Stimulated activated CD4-positive, alpha-beta T cell treated with anti-CD3 and anti-CD28 coated beads, TNF-alpha, amount 100 ng/mL, for 48 hours (primary cell): ENCODE measurements at places on chromosomes 11 and 22.

DNA sequence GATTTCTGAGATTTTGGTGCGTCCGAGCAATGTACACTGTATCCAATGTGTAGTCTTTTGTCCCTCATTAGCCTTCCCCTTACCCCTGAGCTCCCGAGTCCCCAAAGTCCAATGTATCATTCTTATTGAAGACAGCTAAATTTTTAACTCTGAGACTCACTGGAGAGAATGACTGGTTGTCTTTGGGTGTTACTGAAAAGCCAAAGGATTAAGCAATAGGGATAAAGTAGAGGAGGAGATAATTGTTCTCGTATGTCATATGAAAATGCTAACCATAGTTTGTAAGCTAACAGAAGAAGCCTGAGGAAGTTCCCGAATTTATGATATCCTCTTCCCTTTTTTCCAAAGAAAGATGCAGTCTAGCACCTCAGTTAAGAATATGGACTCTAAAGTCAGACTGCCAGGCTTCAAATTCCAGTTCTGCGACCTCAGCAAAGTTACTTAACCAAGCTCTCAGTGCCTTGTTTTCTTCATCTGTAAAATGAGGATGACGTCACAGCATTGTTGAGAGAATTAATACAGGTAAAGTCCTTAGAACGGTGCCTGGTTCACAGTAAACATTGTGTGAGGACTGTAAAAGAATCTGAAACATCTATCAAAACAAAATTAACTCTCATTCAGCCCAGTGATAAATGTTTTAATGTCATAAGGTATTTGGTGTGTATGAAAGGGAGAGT, 1.6 kb upstream of the MSANTD2 start:
- no peak for DNase-seq

DNA sequence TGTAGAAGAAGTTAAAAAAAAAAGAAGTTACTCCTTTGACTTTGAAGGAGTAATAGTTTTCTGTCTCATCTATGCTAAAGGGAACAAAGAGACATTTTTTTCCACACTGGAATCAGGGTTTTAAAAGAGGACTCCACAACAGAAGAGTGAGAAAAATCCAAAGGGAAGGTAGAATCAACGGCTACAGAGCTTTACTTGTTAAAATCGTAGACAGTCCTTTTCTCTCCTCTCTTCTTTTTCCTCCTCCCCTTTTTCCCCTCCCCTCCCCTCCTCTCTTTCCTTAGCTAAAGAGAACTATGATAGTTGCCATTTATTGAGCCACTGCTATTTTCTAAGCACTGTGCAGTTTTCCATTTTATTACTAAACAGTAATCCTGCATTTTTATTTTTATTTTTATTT, 29.2 kb downstream of the DDIAS start:
- no peak for DNase-seq

DNA sequence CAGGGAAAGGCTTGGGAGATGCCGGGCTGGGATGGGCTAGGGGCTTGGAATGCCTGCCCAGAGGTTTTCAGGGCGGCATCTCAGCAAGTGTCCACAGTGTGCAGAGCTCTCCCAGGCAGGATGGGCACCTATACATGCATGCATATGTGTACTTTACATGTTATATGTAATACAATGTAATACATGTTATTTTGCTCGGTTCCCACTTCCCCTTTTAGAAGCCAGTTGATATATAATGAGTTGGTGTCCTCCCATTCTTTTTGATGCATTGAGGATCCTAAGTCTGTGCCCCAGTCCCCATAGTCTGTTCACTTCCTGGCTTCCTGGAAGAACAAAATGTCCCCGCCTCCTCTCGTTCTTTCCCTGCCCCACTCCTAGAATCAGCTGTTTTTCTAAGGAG, 20.1 kb upstream of the EIF3D start:
- no peak for DNase-seq

DNA sequence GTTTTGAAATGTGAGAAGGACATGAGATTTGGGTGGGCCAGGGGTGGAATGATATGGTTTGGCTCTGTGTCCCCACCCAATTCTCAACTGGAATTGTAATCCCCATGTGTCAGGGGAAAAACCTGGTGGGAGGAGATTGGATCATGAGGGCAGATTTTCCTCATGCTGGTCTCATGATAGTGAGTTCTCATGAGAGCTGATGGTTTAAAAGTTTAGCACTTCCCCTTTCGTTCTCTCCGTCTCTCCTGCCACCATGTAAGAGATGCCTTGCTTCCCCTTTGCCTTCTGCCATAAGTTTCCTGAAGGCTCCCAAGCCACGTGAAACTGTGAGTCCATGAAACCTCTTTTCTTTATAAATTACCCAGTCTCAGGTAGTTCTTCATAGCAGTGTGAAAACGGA, 113.5 kb downstream of the FCHSD2 start:
- DNase-seq = no peak

DNA sequence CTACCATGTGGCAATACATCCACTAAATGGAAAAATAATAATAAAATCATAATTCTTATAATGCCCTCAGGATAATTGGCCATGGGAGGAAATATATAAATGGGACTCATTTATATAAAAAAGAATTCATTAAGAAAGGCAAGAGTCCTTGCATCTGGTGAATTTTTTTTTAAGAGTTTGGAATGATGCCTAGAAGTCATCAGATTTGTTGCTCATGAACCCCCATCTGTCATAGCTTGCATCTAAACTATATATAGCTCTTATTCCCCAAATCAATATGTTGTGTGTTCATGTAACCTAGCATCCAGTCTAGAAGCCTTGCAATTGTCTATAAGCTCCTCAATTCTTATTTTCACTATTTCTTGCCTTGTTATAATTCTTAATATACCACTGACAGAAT, 75.9 kb downstream of the CADM1 start:
- DNase-seq = no peak

- no peak for DNase-seq
Measured at GRCh38 chr11:34844463-34845112, 71.6 kb downstream of the APIP start.

- DNase-seq = no peak
Measured at GRCh38 chr22:43847376-43848289, 14.7 kb downstream of the SULT4A1 start.

DNA sequence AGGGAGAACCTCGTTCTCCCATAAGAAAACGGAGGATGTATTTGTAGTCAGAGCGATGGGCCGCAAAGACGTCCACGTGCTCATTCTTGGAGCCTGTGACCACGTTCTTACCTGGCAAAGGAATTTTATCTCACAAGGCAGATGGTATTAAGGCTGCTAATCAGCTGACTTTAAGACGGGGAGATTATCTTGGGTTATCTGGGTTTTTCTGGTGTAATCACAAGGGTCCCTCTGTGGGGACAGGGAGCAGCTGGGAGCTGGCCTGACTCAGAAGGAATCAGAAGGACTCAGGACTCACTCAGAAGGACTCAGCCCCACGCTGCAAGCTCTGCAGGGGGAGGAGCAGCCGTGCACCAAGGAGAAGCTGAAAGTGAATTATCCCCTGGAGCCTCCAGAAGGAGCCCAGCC, 7.5 kb upstream of the SIGIRR start:
- no peak for DNase-seq

GRCh38 chr11:21622566-21622965, 570.3 kb upstream of the ANO5 start:
- no peak for DNase-seq

DNA sequence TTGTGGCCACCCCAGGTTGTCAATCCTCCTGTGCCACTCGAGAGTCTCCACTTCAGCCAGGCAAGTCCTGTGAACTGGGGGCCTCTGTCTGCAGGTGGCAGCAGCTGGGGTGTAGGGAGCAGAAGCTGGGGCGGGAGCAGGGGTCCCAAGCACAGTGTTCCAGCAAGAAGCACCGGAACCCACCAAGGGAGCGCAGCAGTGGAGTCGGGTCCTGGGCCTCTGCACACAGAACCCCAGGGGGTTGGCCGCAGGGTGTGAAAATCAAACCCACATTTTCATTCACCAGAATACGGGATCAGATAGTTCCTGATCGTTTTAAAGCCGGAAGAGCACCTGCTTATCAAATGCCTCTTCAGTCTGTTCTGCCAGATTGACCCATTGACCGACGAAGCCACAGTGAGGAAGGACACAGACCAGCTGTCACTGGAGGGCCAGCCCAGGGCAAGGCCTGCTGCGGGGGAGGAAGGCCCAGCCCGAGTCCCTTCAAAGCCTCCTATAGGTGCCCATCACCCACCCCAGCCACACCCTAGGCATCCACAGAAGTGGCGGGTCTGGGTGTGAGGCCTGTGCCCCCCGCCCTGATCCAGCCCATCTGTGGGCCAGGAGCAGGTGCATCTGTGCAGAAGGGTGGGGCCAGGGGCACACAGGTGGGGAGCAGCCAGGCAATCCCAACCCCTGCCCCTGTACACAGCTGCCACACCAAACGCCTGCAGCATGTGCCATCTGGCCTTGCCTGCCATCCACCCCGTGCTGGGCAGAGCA, 34.1 kb downstream of the RSPH14 start:
- DNase-seq = no peak

GRCh38 chr22:28922540-28923244, 39.3 kb downstream of the ZNRF3 start:
- DNase-seq = no peak

- no peak for DNase-seq
Measured at GRCh38 chr22:45970705-45971407, 6.1 kb downstream of the WNT7B start.

- peak; percentile 68 for DNase-seq
Measured at GRCh38 chr22:28955817-28956216, 72.4 kb downstream of the ZNRF3 start.

GRCh38 chr11:60498853-60499252, 6.3 kb downstream of the MS4A12 start:
- no peak for DNase-seq

DNA sequence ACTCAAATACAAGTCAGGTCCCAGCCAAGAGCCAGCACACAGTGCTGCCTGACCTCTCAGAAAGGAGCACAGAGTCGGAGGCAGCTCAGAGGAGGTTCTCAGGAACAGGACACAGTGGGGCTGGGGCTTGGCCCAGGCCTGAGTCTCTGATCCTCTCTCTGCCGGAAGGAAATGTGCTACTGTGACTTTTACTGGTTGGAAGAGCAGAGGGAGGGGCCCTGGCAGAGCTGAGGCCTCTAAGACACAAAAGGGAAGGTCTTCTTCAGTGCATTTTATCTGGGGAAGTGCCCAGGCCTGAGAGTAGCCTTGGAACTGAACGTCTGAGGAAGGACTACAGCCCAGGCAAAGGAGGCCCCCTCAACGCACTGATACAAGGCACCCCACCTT, 16.2 kb upstream of the CASTOR1 start:
- no peak for DNase-seq

DNA sequence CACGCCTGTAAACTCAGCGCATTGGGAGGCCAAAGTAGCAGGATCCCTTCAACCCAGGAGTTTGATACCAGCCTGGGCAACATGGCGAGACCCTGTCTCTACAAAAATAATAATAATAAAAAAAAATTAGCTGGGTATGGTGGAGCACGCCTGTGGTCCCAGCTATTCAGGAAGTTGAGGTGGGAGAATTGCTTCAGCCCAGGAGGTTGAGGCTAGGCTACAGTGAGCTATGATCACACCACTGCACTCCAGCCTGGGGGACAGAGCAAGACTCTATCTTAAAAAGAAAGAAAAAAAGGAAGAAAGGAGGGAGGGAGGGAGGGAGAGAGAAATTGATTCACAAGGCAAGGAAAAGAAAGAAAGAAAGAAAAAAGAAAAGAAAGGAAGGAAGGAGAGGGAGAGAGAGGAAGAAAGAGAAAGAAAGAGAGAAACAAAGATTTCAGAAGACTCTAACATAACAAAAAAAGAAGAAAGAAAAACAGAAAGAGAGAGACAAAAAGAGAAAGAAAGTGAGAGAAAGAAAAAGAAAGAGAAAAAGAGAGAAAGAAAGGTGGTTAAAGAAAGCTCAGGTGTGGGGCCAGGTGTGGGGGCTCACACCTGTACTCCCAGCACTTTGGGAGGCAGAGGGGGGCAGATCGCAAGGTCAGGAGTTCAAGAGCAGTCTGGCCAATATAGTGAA, 37.3 kb upstream of the MYH9 start:
- no peak for DNase-seq

DNA sequence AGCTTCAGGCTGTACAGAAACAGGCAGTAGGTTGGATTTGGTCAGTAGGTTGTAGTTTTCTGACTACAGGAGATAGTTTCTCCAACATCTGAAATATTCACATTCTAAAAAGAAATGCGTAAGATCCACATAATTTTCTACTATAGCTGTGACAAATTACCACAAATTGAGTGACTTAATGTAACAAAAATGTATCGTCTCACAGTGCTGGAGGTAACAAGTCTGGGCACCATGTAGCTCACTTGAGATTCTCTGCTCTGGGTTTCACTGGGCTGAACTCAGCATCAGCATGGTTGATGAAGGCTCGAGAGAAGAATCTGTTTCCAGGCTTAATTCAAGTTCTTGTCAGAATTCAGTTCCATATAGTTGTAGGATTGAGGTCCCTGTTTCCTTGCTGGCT, 350.9 kb upstream of the CCDC179 start:
- no peak for DNase-seq

DNA sequence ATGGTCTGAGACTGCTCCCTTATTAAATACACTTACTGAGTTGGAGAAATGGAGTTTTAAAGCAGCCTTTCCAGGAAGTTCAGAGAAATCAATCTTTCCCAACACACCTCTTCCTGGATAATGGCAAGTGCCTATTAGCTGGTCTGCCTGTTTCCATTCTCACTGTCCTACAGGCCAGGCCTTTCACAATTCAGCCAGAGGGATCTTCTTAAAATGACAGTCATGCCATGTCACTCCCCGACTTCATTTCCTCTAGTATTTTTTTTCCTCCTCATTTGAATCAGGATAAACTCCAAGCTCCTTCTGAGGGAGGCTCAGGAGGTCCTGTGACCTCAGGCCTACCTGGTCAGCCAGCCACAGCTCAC, 62.6 kb downstream of the FDX1 start:
- no peak for DNase-seq

- no peak for DNase-seq
Measured at GRCh38 chr11:134642206-134642605, 230.2 kb upstream of the B3GAT1 start.

DNA sequence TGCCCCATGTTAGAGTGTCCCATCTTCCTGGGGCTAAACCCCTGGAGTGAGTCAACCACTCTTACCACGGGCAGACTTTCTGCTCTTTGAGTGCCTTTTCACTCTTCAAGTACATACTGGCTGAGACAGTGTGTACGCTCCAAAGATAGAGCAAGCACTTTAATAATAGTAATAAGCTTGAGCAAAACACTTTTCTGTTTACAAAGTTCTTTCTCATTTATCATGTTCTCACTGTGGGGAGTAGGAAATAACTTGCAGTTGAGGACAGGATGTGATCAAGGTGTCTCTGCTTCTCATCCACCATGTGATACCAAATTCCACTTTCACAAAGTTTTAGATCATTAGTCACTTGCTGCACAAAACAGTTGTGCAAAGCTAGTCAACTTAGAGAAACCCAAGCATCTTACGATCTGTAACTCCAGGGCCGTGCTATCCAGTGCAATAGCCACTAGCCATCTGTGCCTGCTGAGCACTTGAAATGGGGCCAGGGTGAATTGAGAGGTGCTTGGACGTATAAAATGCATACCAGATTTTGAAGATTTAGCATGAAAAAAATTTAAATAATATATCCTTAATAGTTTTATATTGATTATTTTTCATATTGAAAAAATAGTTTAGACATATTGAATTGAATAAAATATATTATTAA, 135.3 kb downstream of the KIF18A start:
- DNase-seq = no peak
